Kidney tubule cell (primary cell): ENCODE measurements at places on chromosomes 3 and 15.
A peak's percentile ranks its signal among the peaks of the same experiment; 100 is the strongest.

- no peak for DNase-seq
Observed at GRCh38 chr15:42359985-42360384, 684 bp downstream of the CAPN3 start.

DNA sequence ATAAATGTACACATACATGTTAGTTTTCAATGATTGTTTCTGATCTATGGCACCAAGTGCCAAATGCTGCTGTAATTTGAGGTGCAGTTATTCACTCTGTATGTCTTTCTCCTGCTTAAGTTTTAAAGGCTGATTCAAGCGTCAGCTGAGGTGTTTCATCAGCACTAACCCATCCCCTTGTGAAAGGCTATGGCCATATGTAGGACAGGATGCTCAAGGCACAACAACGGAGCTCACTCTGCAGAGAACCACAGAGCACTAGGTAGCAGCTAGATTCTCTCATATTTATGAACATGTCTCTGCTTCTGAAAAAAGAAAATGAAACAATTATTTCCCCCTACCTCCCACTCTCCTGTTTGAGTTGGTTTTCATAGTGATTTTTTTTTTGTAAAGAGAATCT is 340.0 kb upstream of the TMCO5A start:
- no peak for DNase-seq

DNA sequence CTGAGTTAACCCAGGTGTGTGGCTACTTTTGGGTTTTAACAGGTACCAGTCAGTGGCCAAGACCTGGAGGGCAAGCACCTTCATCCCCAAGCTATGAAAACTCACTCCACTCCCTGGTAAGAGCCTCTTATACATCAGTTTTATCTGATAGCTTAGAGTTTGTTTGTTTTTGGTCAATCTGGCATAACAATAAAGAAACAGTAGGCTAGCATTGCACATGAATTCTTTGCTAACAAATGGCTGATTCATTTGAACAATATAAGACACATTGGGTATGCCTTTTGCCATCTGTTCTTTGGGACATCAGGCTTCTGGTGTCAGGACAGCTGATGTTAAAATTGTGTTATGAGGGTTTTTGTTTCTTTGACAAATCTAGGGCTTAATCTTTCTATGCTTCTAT is 125.0 kb upstream of the CGNL1 start:
- peak; percentile 2 for DNase-seq

DNA sequence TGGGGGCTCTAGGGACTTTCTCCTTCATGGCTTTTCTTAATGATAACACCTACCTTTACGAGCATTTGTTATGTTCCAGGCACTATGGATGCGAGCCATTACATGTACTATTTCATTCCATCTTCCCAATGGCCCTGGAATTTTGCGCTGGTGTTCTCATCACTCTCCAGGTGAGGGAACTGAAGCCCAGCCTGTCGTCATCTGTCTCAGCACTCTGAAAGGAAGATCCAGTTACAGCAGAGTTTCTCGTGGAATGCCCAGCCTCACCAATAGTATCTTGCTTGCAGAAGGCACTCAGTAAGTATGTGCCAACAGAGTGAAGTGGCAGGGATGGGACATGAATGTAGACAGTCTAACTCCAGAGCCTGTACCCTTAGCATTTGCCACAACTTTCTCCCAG is 56.8 kb downstream of the NOX5 start:
- DNase-seq = no peak

GRCh38 chr3:120212505-120212904 is 72.5 kb downstream of the GPR156 start:
- DNase-seq = no peak

GRCh38 chr3:17355591-17355990 is 386.8 kb downstream of the TBC1D5 start:
- DNase-seq = no peak

DNA sequence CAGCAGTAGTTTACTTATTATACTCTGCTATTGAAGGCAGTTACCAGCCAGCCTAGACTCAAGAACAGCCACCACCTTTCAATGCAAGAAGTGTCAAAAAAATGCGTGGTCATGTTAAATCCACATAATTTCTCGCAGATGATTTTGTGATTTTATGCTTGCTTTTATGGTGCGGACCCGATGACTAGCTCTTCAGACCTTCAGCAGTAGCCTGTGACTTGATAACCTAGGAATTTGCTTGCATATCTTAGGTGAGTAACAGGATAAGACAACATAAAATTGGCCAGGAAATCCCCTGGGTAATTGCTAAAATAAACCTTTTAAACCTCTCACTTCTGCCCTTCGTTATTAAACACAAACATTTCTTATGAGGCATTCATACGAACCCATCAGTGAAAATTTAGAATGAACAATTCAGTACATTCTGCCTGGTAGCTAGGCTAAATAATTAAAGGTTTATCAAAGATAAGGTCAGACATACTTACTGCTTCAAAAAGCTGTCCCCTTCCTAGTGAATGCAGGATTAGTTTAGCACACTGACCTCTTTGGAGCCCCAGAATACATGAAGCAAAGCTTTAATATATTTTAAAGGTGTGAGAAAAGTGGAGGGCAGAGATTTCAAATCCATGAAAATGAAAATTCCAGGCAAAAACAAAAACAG is 798.8 kb downstream of the OTOL1 start:
- DNase-seq = peak; percentile 94

DNA sequence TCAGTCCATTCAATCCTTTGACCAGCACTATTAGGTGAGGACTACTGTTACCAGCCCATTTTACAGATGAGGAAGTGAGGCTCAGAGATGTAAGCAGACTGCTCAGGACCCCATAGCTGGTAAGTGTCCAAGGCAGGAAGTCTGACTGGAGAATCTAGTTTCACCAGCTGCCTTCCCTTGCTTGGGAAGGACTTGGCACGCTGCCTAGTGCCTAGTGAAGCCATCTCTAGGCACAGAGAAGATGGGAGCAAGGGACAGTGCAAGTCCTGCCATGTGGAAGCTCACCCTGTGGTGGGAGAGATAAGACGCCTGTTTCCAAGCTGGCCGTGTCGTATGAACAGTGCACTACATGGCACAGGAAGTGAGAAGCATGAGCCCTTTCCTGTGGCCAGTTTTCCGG is 111.8 kb upstream of the TMC3 start:
- DNase-seq = no peak

GRCh38 chr3:154210986-154211385 is 89.8 kb downstream of the ARHGEF26 start:
- no peak for DNase-seq
